ENCODE measurements at places on chromosomes 12 and 14. TPM values are rescaled to one million over a fixed set of nuclear protein-coding genes. Genes with fewer than 3 reads are reported as not detected.

OASL gene
- total RNA-seq, result 7.7 TPM

LRRC9 gene
- not detected for total RNA-seq

ITGB7 gene
- 0.80 TPM for total RNA-seq

NTS gene
- not detected for total RNA-seq

PMCH gene
- not detected for total RNA-seq

RNU4-1 gene
- total RNA-seq, result under 0.01 TPM

SLC24A4 gene
- total RNA-seq, result not detected

SAMD15 gene
- total RNA-seq, result 0.64 TPM

ANKRD52 gene
- total RNA-seq, result 17.7 TPM

PWP1 gene
- total RNA-seq, result 179 TPM

SMIM41 gene
- not detected for total RNA-seq

TMEM19 gene
- total RNA-seq, result 16.6 TPM

RD3L gene
- not detected for total RNA-seq

MEG3 gene
- total RNA-seq, result 4.1 TPM

IRAK3 gene
- total RNA-seq, result 5.1 TPM

ACACB gene
- total RNA-seq, result 3.1 TPM

HNF1A gene
- not detected for total RNA-seq

TAS2R14 gene
- 0.07 TPM for total RNA-seq

TMBIM4 gene
- 106 TPM for total RNA-seq
